ENCODE measurements at places on chromosomes 5 and 9. TPM values are rescaled to one million over a fixed set of nuclear protein-coding genes. Genes with fewer than 3 reads are reported as not detected.

OSMR gene
- 6.0 TPM for total RNA-seq

FGF1 gene
- total RNA-seq, result 2.5 TPM

LCN2 gene
- total RNA-seq, result not detected

BTNL3 gene
- not detected for total RNA-seq

LCN15 gene
- total RNA-seq, result 0.22 TPM

FLT4 gene
- 3.5 TPM for total RNA-seq

AQP7 gene
- 13.3 TPM for total RNA-seq

LAMC3 gene
- total RNA-seq, result not detected

SPATA31A3 gene
- not detected for total RNA-seq

FOXD4L3 gene
- total RNA-seq, result not detected

AHRR gene
- total RNA-seq, result 0.45 TPM

IFNA2 gene
- not detected for total RNA-seq

SPATA9 gene
- not detected for total RNA-seq

GRCh38 chr9:123739387-123739786 is 190.5 kb downstream of the DENND1A start:
- DNase-seq, result no peak

DNA sequence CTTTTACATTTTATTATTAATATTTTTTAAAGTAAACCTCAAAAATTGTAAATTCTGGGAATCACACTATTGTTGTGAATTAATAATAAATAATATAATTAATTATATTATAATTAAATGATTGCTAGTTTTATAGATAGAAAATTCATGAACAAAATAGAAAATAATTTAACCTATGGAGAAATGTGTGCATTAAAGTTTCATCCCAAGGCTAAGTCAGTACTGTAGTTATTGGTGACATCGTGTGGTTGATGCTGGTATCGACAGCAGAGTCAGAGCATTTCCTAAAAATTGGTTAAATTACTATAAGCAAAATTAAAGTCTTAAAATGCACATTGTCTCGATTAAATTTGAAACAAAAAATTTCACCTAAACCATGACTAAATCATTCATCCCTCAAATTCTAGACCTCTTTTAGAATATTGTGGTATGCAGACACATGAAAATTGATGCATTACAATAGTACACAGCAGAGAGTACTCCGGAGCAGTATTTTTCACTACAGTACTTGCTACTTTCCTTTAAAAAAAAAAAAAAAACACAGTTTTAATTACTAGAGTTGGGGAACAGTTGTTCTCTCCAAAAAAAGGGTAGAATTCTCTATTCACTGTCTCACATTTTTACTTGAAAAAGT is 73.9 kb downstream of the RORB start:
- DNase-seq, result no peak

DNA sequence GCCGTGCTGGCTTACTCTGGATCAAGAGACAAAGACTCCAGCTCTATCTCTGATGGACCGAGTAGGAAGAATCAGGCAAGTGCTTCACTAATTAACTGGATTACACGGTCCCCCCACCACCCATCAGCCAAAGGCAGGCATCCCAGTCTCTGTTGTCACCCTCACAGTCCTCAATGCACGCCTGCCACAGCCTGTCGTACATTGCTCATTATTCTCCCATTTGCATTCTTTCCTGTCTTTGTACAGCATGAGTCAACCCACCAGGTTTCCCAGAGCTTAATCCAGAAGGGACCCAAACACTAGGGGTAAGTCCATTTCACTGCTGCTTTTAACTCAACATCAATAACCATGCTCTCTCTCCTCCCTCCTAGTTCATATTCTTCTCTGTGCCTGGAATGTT is 44.4 kb downstream of the PCA3 start:
- no peak for DNase-seq

GRCh38 chr5:59332236-59332973 is 561.1 kb downstream of the PDE4D start:
- DNase-seq, result no peak

DNA sequence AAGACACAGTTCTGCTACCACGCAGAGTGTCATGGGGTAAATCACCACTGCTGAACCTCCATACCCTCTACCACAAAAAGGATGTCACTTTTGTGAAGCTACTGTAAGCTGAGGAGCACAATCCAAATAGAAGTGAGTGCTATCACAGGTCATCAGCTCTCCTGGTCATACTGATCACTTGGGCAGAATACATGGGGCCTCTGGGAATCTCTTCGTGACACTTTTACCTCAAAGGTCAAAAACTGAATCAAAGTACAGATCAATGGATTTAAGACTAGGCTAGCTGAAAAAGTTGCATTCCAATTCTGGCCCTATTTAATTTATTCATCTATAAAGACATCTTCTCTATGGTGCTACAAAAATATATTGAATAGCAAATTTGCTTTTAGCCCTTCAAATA is 115.5 kb downstream of the MPDZ start:
- DNase-seq, result no peak

DNA sequence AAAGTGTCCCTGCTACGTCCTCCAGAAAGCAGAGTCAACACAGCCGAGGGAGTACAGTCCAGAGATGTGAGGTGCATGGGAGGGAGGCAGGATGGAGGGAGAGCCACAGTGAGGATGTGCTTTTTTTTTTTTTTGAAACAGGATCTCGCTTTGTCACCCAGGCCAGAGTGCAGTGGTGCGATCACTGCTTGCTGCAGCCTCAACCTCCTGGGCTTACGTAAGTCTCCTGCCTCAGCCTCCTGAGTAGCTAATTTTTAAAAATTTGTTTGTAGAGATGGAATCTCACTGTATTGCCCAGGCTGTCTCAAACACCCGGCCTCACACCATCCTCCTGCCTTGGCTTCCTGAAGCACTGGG is 33.2 kb upstream of the ALDH1B1 start:
- DNase-seq, result no peak

DNA sequence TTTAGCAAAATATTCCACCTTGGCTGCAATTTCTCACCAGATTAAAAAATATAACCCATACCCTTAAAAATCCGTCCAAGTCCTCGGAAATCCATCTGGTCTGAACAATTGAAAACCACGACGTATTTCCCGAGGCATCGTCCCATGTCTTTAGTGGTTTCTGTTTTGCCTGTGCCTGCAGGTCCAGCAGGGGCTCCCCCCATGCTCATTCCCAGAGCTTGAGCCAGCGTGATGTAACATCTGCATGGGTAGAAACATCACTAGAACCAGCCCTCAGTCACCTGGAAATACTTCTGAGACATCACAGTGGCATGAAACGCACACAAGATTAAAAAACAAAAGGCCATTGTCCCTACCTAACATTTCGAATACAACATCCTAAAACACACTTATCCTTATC is 114.0 kb downstream of the DNAH5 start:
- DNase-seq, result no peak

GRCh38 chr9:127216210-127216887 is 48.2 kb upstream of the GARNL3 start:
- no peak for DNase-seq

DNA sequence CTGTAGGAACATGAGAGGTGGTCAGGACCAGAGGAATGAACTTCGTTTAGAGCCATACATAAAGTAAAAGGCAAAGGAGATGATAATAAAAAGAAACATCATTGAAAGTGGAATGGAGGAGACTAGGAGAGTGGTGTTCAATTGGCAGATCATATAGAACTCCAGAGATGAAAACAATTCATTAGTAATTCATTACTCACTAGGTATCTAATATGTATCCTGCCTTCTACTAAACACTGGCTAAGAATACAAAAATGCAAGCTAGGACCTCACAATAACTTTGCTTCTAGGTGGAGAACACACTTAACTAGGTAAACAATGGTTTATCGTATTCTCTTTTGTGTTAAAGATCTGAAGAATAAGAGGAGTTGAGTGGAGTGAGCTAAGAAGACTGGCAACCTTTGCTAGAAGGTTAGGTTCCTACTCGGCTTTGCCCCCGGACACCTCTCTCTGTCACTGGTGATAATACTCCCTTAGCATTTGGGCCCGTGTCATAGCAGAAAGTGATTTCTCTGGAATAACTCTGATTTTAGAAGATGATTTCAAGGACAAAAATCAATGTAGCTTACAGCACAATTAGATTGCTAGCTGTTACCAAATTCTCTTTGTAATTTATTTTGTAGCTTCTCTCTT is 88.6 kb upstream of the IFNE start:
- DNase-seq, result no peak

DNA sequence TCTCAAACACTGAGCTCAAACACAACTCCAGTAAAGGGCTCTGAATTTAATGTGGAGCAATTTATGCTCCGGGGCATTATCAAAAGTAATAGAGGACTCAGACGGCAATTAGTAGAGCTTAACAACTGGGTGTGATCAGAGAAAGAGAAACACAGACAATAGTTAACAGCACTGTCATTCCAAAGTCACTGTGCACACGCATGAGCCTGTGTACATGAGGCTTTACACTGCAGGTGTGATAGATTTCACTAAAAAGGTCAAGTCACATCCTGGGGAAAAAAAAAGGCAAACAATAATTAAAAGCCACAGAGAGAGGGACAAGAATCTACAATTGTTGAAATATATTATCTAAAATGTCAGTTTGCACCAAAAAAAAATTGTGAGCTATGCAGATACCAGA is 956.5 kb downstream of the CDH18 start:
- DNase-seq, result no peak

GRCh38 chr9:105541838-105542237 is 16.1 kb upstream of the FKTN start:
- no peak for DNase-seq

- DNase-seq, result peak; percentile 91
Measured at GRCh38 chr5:132439521-132440089, 51.0 kb downstream of the IRF1 start.

DNA sequence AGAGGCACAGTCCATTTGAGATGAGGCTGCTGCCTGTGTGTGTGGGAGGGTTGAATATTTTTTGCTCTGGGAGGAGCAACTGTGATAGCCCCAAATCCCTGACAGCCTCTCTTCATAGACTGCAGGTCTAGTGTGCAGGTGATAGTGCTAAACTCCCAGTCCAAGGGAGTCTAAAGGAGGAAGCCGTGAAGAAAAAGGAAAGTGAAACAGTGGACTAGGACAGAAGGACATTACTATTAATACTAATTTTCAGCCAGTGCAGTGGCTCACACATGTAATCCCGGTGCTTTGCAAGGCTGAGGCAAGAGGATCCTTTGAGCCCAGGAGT is 295.0 kb downstream of the PDE4D start:
- DNase-seq, result no peak

- no peak for DNase-seq
Measured at GRCh38 chr9:123246534-123246933, 21.9 kb downstream of the STRBP start.
